Amniotic stem cell (primary cell): ENCODE measurements at places on chromosomes 16 and 17.

- no peak for DNase-seq
These were observed 20.0 kb upstream of the RNF135 start for GRCh38 chr17:30950669-30951399.

- peak; percentile 15 for DNase-seq
These were observed 410.6 kb downstream of the ZFHX3 start for GRCh38 chr16:72637306-72637705.

GRCh38 chr16:17591655-17592405 is 121.1 kb upstream of the XYLT1 start:
- DNase-seq: no peak

GRCh38 chr16:49698453-49698815 is 157.5 kb downstream of the ZNF423 start:
- no peak for DNase-seq

- no peak for DNase-seq
These were observed 3.2 kb upstream of the NECAB2 start for GRCh38 chr16:83964684-83965443.

DNA sequence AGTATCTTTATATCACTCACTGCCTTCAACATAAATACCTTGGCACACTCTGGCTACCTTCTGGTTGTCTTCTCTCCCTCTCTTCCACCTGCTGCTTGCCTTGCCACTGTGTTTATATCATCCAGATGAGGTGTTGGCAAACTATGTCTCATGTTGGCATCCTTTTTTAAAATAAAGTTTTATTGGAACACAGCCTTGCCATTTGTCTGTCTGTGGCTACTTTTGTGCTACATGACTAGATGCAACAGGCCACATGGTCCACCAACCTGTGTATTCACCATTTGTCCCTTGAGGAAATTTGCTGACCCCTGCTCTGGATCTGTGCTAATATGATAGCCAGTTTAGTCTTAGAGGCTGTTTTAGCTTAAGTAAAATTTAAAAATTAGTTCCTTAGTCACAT is 36.8 kb downstream of the NSRP1 start:
- no peak for DNase-seq

GRCh38 chr17:62819511-62820221 is 11.6 kb upstream of the MARCHF10 start:
- DNase-seq: peak; percentile 86

- no peak for DNase-seq
These were observed 4.3 kb upstream of the NPW start for GRCh38 chr16:2015117-2015946.

DNA sequence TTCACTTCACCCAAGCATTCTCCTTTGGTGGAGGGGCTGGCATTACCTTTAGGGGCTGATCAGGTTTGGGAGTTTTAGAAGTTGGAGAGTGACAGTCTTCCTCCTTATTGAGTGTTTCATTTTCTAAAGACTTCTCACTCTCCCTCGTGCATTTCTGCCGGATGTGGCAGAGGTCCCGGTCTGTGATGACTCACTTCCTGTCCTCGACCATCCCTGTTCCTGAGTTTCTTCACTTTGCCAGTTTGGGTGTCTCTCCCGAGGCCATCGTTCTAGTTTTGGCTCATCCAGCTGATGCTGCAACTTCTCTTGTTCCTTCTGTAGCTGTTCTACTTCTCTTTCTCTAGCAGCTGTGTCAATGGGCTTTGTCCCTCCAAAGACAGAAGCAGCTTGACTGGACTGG is 104.3 kb downstream of the PHKB start:
- no peak for DNase-seq

GRCh38 chr17:60395508-60396065 is 3.7 kb upstream of the USP32 start:
- no peak for DNase-seq

DNA sequence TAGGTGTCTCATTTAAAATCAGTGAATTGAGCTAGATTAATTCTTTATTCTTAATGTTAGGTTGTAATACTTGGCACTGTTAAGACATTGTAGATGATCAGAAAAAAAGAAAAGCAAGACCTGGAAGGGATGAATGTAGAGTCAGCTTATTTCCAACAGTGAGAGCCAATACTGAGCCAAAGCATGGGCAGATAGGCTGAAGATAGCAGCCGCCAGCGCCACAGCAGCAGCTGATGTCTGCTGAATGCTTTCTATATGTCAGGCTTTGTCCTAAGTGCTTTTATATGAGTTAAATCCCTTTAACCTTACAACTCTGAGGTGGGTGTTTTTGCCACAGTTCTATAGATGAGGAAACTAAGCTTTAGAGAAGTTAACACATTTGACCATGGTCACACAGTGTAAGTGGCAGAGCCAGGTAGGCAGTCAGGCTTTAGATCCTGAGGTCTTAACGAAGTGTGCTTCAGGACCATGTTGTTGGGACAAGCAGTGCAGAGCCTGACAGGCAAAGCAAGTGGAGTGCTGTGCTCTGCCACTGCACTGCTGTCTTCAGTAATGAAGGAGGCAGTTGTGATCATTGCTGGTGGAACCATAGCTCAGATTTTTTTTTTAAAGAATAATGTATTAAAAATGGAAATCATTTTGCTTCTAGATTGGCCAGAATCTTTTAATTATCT is 25.9 kb downstream of the TNRC6A start:
- no peak for DNase-seq

DNA sequence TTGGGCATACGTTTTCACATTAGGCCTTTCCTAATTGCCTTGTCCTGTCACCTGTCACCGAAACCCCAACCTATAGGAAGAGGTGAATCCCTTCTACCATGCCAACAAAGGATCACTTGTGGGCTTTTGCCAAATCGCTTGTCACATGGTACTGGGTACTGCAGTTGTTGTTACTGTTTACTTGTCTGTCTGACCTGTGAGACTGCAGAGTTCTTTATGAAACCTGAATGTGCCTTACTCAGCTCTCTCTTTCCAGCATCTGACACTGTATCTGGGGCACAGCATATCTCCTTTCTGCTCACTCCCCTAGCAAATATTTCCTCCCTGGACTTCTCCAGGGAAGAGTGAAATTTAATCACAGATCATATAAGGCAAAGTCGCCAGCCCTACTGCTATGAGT is 1272.4 kb downstream of the CDH8 start:
- no peak for DNase-seq

GRCh38 chr16:17307504-17307903 is 163.3 kb downstream of the XYLT1 start:
- no peak for DNase-seq

DNA sequence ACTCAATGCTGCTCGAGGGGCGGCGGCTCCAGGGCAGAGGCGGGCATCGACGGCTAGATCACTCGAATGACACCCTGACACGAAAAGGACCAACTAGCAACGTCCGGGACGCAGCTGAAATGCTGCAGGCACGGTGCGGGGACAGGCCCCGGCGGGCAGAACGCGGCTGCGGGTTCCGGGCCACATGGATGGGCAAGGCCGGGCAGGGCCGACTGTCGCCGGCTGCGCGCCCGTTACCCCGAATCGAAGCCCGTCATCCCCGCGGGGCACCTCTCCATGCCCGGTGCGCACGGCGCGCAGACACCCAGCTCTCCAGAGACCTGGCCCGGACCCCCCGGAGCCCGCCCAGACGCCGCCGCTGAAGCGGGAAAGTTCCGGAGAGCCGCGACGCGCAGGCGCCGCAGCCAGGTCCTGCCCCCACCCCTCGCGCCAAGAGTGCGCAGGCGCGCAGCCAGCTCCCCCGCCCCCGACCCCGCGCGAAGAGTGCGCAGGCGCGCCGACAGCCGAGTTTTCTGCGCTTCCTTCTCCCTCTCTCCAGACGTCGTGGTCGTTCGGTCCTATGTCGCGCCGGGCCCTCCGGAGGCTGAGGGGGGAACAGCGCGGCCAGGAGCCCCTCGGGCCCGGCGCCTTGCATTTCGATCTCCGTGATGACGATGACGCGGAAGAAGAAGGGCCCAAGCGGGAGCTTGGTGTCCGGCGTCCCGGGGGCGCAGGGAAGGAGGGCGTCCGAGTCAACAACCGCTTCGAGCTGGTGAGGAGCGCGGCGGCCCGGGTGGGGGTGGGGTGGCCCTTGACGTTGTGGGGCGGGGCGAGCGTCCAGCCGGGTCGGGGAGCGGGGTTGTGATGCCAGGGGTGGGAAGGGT is at the start of gene TCF25:
TSS of gene TCF25 (plus strand) at position 484 of the 863 bp plus-strand sequence. CDS start at position 560, 76 bp downstream.
- peak; percentile 48 for DNase-seq

DNA sequence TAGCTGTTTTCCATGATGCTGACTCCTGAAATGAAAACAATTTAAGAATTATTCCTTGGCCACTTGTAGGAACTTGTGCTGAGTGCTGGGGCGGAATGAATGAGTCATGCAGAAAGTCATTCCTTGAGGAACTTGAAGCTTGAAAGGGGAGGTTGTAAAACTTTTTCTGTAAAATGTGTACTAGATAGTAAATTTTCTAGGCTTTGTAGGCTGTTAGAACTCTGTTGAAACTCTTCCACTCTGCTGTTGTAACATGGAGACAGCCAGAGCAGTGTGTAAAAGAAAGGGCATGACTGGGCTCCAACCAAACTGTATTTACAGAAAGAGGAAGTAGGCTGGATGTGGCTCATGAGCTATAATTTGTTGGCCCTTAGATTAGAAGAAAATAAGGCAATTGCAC is 46.1 kb downstream of the ABCA8 start:
- peak; percentile 79 for DNase-seq

- no peak for DNase-seq
These were observed 11.8 kb upstream of the CLTC start for GRCh38 chr17:59607817-59608403.
